ENCODE measurements at places on chromosomes 4 and X.
A peak's percentile ranks its signal among the peaks of the same experiment; 100 is the strongest.

- DNase-seq = no peak
These were observed 40.1 kb downstream of the ARHGEF9 start for GRCh38 chrX:63744850-63745394.

- no peak for DNase-seq
These were observed 2620.0 kb downstream of the PCDH7 start for GRCh38 chr4:33340168-33340567.

- DNase-seq = peak; percentile 77
These were observed 6.8 kb upstream of the IQSEC2 start for GRCh38 chrX:53288189-53288588.

GRCh38 chrX:18894156-18894555, 89.8 kb downstream of the PHKA2 start:
- DNase-seq = no peak

- no peak for DNase-seq
These were observed 166.0 kb downstream of the ATG4A start for GRCh38 chrX:108257556-108257955.

DNA sequence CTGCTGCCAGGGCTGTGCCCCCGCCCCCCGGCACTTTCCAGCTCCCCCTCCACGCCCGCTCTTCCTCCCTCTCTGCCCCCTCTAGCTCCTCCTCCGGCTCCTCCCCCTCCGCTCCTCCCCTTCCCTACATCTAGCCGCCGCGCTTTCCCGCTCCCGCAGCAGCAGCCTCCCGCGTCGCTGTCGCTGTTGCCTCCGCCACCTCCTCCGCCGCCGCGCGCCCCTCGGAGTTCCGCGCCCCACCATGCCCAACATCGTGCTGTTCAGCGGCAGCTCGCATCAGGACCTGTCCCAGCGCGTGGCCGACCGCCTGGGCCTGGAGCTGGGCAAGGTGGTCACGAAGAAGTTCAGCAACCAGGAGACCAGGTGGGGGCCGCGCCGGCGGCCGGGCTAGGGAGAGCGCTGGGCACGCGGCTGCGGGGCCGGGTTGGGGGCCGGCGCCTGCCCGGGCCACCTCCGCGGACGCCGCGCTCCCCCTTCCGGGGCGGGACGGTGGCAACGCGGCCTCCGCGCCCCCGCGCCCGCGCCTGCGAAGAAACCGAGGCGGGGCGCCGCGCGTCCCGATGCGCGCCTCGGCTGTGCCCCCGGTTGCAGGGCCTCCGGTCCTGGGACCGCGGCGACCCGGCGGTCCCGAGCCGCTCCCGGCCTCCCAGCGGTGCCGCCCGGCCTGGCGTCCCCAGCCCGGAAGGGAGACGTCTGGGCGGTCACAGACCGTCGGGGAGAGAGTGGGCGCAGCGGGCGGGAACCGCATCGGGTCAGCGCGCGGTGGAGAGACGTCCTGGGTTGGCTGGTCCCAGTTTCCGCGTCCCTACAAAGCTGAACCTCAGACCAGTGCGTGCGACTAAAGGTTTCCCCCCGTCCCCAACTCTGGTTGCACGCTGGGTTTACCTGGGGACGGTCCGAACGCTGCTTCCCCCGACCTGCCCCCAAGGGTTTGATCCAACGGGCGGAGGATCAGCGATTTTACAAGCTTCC, at the start of gene PRPS2:
PRPS2 (plus strand) TSS at position 156 of the 972 bp plus-strand sequence; CDS start at position 242, 86 bp downstream.
- DNase-seq = peak; percentile 79

DNA sequence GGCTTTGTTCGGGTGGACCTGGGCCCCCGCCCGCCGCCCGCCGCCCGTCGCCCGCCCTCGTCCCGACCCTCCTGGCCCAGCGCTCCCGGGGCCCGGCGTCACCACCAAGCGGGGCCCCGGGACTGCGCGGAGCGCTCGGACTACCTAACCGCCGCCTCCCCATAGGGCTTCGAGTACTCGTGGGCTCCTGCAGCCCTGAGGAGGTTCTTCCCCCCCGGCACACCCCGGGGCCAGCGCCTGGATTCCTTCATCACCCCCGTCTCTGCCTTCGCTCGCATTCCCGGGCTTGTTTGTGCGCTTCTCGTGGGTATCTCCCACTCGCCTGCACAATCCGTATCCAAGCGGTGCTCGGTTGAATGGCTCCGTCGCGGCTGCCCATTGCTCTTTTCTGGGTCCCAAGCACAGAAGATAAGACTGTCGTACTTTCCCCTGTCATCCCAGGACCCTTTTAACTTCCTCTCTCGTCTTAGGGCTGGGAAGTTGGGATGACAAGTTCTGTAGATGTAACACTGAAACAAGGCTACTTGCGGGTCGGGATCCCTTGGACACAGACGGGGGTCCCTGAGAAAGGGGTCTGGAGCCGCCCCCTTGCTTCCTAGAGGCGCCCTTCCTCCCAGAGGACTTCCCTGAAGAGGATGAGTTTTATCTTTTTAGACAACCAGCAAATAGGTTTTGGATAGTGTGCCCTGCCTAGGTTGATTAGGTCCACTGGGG, 565 bp downstream of the MOB1B start:
- DNase-seq = no peak

DNA sequence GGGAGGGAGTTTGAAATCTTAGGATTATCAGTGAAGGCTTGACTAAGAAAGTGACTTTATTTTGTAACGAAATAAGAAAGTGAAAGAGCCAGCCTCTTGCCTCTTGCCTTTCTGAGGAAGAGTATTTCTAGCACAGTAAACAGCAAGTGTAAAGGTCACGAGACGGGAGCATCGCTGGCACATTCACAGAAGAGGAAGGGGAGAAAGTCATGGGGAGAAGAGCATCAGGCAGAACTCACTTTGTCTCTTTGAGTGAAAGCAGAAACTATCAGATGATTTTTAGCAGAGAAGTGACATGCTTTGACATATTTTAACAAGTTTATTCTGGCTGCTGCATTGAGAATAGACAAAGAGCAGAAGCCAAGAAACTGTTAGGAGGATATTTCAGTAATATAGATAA, 313.8 kb downstream of the CAMK2D start:
- no peak for DNase-seq

- no peak for DNase-seq
These were observed 11.3 kb upstream of the AREG start for GRCh38 chr4:74433541-74434172.

Data from Right ventricle myocardium inferior (tissue), 1 donor.